Kidney (tissue), 22 donors: ENCODE measurements at places on chromosomes 2 and 18. TPM values are rescaled to one million over a fixed set of nuclear protein-coding genes. Genes with fewer than 3 reads are reported as not detected.

ARHGAP25 gene
- 20.4 TPM for total RNA-seq

SH3RF3 gene
- total RNA-seq, result 10.7 TPM

DNA sequence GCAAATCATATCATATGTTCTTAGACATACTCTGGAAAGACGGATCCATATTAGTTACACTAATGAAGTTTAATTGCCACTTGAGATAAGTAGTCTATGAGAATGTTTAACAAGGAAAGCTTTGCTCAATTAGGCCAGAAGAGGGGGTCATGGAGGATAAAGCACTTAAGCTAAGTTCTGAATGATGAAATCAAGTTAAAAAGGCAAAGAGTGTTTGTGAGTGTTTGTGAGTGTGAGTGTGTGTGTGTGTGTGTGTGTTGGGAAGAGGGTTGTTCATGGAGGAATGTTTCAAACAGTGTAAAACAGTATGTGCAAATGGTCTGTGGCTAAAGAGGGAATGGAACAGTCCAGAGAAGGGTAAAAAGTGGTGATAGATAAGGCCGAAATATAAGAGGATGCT is 360.9 kb downstream of the ERBB4 start:
- H3K4me3 ChIP-seq, result no peak overlapping the region
- no peak overlapping the region for H3K27ac ChIP-seq
- no peaks in the 10 kb centered on the region for H3K4me1 ChIP-seq
- H3K27me3 ChIP-seq, result no peaks in the 10 kb centered on the region
- peak; percentile 9 for DNase-seq

DNA sequence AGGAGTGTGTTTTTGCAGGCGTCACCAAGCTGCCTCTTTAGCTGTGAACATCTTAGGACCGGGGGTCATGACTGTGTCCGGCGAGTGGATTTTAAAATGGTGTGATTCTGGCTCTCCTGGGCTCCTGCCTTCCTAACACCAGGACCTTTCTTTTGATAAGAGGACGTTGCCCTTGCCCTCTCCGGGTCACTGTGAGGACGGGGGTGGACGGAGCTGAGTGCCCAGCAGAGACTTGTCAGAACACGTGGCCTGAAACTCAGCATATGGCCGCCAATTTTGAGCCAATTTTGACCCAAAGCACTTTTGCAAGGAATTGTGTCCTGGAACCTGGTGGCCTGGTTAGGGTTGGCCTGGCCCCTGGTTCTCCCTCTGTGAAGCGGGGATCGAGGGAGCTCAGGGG is 40.2 kb downstream of the RTP5 start:
- no peak overlapping the region for H3K27ac ChIP-seq
- H3K27me3 ChIP-seq, result no peaks in the 10 kb centered on the region
- no peaks in the 10 kb centered on the region for H3K4me1 ChIP-seq
- H3K36me3 ChIP-seq, result no peaks in the 10 kb centered on the region

DNA sequence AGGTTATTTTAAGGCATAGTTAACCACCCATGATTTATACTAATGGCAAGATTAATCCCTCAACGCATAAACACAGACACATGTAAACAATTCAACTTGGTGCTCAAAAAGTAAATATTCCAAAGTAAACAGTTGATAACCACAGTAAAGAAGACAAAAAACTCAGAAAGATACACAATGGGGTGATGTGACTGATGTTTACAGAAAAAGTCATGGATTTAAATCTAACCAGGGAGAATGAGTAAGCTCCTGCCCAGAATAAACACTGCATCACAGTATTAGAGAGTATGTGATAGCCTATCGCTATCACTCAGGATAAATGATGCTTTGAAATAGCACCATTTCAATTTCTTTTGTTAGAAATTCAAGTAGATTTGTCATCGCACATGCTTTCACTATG is 49.3 kb downstream of the HIBCH start:
- no peaks in the 10 kb centered on the region for H3K4me1 ChIP-seq
- H3K27me3 ChIP-seq, result no peaks in the 10 kb centered on the region
- no peak overlapping the region for H3K4me3 ChIP-seq
- no peaks in the 10 kb centered on the region for H3K36me3 ChIP-seq

- H3K36me3 ChIP-seq, result peaks cover 13% of the 10 kb centered on the region
- no peak for DNase-seq
- no peaks in the 10 kb centered on the region for H3K27me3 ChIP-seq
- peaks cover 10% of the 10 kb centered on the region for H3K4me1 ChIP-seq
These were observed 13.2 kb downstream of the ASB1 start for GRCh38 chr2:238439917-238440316.

GRCh38 chr18:52826994-52827393 is 487.0 kb downstream of the DCC start:
- H3K4me1 ChIP-seq, result no peaks in the 10 kb centered on the region
- no peaks in the 10 kb centered on the region for H3K36me3 ChIP-seq
- H3K4me3 ChIP-seq, result no peak overlapping the region
- no peaks in the 10 kb centered on the region for H3K27me3 ChIP-seq
- DNase-seq, result no peak

DNA sequence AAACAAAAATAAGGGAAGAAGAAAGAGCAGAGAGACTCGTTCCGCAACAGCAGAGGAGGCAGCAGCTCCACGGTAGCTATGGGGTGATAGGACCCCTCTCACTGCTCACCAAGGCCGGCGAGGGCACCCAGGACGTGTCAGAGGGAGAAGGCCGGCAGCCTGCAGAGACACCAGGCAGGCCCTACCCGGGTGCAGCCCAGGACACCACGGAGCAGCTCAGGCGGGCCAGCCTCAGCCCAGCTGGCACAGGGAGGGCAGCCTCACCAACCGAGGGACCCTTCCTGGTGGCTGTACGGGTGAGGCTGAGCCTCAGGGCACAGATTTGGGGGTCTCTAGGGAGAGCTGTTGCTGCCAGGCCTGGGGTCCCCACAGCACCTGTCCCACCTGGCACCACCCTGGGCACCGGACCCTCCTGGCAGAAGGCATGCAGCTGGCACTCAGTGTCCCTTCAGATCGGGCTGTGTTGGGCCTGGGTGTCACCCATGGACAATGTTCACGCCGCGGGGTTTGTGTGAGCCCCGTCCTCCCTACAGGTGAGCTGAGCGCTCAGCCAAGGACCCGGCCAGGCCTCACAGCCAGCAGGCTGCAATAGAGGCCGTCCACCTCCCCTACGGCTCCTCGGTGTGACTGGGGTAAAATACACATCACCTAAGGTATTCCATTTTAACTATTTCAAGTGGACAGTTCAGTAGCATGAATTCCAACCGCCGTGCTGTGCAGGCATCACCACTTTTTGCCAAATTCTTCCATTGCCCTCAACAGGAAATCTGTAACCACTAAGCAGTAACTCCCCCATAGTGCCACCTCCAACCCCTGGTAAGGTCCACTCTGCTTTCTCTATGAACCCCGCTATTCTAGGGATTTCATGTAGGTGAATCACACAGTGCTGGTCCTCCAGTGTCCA is 21.6 kb downstream of the KCNG2 start:
- no peaks in the 10 kb centered on the region for H3K27me3 ChIP-seq
- H3K4me1 ChIP-seq, result no peaks in the 10 kb centered on the region
- no peak for DNase-seq
- no peaks in the 10 kb centered on the region for H3K36me3 ChIP-seq

DNA sequence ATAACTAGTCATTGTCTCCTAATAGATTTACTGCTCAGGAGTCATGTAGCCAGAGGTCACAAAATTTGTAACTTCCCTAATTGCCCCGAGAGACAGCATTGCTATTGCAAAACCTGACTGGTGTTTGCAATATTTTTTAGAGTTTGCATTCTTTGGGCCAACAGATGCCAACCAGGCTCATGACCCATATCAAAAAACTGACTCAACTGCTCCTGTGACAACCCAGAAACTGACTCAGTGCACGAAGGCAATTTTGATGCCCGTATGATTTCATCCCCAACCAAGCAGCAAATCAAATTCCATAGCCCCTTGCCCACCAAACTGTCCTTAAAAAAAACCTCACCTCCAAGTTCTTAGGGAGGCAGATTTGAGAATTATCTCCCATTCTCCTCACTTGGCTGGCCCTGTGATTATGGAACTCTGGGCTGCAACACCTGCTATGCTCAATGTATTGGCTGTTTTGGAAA is 951.3 kb downstream of the TSN start:
- no peaks in the 10 kb centered on the region for H3K27me3 ChIP-seq
- no peaks in the 10 kb centered on the region for H3K36me3 ChIP-seq
- peak overlapping the region; percentile 59 for H3K27ac ChIP-seq

C2orf66 gene
- total RNA-seq, result not detected

ANKRD30BL gene
- total RNA-seq, result not detected

DNA sequence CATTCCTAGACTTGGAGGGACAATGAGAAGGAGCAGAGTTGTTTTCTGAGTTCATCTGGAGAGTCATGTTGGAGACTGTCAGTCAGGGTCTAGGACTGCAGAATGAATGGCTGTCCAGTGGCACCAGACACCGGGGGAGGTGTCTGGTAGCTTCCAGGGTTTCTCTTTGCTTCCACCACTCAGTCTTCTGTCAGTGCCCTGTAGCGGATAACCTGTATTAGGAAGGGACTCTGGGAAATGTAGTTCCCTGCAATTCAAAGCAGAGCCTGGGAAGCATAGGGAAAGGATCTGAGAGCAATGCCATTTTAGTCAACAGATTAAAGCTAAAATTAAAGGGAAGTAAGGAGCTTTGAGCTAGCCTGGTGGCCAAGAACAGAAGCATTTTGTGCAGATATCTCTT is 257.9 kb downstream of the THSD7B start:
- no peaks in the 10 kb centered on the region for H3K36me3 ChIP-seq
- no peak overlapping the region for H3K4me3 ChIP-seq
- no peak overlapping the region for H3K27ac ChIP-seq
- H3K27me3 ChIP-seq, result no peaks in the 10 kb centered on the region

MYO1B gene
- 64.8 TPM for total RNA-seq

GPAT2 gene
- 2.7 TPM for total RNA-seq

DNA sequence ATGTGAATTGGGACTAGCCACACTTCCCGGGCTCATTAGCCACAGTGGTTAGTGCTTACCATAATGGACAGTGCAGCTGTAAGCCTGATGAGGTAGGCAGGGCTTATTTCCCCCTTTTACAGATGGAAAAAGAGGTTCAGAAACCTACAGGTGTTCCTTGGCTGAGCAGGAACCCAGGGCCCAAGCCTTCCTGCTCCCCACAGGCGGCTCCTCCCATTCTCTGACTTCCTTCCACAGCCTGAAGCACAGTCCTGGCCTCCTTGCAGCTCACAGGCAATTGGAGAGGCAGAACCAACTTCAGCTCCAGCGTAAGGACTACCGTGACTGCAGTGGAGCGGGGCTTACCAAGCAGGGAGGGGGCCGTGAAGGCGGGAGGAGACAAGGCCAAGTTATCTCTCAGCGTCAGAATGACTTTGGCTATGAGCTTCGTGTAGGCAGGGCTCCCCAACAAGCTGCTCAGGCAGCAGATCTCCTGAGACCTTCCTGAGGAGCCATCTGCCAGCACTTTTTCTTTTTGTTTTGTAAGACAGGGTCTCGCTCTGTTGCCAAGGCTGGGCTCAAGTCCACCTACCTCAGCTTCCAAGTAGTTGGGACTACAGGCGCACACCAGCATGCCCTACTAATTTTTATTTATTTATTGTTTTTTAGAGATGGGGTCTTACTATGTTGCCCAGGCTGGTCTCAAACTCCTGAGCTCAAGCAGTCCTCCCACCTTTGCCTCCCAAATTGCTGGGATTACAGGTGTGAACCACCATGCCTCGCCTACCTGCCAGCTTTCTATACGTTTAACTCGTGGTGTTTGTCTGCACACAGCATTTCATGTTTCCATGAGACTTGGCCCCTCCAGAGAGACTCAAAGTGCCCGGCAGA is 34.2 kb upstream of the NT5DC4 start:
- H3K4me1 ChIP-seq, result peaks cover 2% of the 10 kb centered on the region
- no peak for DNase-seq
- H3K36me3 ChIP-seq, result no peaks in the 10 kb centered on the region
- H3K27me3 ChIP-seq, result no peaks in the 10 kb centered on the region
- H3K4me3 ChIP-seq, result no peak overlapping the region

DNA sequence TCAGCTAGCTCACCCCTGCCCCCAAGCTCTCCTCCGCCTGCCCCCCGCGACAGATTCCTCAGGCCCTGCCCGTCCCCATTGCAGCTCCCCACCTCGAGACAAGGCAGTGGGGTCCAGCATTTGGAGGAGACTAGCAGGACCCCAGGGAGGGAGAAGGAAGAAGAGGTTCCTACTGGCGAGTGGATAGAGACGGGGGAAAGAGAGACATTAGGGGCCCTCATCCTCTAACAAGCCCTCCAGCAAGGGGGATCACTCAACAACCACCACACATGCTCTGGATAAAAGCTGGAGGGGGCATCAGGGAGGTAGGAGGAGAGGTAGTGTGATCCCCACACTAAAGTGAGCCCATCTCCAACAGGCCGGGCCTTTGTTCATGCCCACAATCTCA is 8.9 kb upstream of the TNS1 start:
- no peaks in the 10 kb centered on the region for H3K36me3 ChIP-seq
- no peak for DNase-seq
- no peak overlapping the region for H3K27ac ChIP-seq
- H3K27me3 ChIP-seq, result peaks cover 3% of the 10 kb centered on the region
- H3K4me3 ChIP-seq, result no peak overlapping the region

DNA sequence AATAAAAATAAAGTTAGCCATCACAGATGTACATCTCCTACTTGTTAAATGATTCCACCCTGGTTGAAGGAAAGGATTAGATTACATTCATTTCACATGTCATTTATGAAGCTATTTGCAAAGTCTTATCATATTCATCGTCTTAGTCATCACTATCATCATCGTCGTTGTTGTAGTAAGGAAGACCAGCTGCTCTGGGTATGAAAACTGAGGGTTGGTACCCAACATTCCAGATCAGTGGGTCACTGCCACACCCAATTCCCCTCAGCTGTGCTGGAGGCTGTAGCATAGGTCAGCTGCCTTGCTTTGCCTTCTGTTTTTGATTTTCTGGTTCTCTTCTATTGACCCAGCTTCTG is 20.9 kb upstream of the CCBE1 start:
- H3K4me3 ChIP-seq, result no peak overlapping the region
- no peak for DNase-seq
- no peaks in the 10 kb centered on the region for H3K4me1 ChIP-seq
- H3K27ac ChIP-seq, result no peak overlapping the region
- no peaks in the 10 kb centered on the region for H3K27me3 ChIP-seq

- H3K4me1 ChIP-seq, result no peaks in the 10 kb centered on the region
- H3K27ac ChIP-seq, result no peak overlapping the region
- no peak overlapping the region for H3K4me3 ChIP-seq
- no peak for DNase-seq
These were observed 23.9 kb downstream of the PMAIP1 start for GRCh38 chr18:59923539-59924196.

DNA sequence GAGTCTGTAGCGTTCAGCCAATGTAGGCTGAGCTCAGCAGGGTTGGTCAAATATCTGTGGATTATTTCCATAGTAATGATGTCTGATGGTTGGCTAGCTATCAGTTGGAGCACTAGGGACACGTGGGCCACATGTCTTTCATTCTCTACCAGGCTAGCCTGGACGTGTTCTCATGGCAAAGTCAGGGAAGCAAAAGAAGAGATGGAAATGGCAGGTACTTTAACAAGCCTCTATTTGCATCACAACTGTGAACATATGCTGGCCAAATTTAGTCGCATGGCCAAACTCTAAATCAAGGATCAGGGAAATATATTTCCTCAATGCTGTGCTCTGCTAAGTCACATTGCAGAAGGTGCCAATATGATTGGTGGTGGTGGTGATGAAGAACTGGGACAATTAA is 371.6 kb upstream of the CHST9 start:
- H3K4me1 ChIP-seq, result no peaks in the 10 kb centered on the region
- H3K36me3 ChIP-seq, result no peaks in the 10 kb centered on the region
- no peaks in the 10 kb centered on the region for H3K27me3 ChIP-seq
- no peak overlapping the region for H3K4me3 ChIP-seq

- H3K4me3 ChIP-seq, result no peak overlapping the region
- no peaks in the 10 kb centered on the region for H3K4me1 ChIP-seq
- no peak for DNase-seq
These were observed 9.4 kb downstream of the BCL11A start for GRCh38 chr2:60544062-60544461.

ABCB6 gene
- total RNA-seq, result 17.8 TPM
